ENCODE measurements at places on chromosomes 1 and 21.

DNA sequence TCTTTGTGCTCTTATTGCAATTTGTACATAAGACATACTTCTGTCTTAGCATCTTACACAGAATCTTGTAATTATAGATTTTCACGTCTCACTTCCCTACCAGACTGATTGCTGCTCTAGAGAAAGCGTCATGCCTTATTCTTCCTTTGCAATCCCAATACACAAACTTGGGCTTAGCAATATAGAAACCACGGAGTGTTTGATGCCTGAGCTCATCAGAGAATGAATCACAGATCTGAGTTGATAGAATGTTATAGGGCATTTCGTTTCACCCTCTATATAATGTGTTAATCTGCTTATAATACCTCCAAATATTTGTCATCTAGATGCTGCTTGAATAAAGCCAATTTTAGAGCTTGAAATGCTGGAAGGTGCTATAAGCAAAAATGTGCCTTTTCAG is 6.6 kb downstream of the FMO1 start:
- DNase-seq, result no peak

DNA sequence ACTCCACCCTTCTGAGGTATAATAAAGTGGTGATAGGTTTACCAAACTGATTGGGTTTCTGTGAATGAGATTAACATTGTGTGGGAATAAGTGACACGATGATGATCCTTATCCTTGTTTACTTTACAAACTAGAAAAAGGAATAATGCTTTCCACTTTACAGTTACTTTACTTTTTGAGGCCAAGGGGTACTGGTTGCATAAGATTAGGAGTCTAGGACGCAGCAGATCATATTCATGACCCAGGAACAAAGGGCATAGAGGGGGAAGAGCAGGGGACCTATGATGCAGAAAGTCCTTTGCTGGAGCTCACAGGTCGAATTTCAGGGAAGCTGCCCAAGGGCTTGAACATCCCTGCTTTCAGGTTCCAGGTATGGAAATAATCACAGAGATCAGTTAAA is 20.4 kb downstream of the FGGY start:
- no peak for DNase-seq

DNA sequence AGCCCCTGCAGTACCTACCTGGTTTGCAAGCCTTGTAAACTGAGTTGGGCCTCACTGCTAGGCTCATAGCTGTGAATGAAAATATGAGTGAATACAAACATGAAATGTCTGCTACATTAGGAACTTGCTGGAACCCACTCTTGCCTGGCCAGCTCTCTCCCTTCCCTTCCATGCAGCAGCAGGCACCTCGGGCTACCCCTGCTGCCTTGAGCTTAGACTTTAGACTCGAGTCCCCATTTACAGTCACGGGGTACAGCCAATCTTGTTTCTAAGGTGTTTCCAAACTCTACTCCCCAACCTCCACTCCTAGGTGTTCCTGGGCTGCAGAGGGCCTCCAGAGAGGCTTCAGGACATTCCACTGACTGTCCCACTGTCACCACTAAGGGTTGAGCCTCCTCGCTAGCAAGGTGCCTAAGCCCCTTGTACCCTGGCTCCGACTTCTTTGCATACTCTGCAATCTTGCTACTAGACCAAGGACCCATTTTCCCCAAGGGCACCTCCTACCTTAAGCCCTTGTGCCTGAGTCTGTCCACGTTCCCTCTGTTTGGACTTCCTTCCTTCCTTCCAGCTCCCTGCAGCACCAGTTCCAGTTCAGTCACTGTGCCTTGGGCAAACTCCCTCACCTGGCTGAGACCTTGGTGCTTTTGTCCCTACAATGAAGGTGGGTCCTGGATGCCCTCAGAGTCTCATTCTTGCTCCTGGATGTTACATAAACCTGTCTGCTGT is 36.9 kb downstream of the CDK18 start:
- no peak for DNase-seq

DNA sequence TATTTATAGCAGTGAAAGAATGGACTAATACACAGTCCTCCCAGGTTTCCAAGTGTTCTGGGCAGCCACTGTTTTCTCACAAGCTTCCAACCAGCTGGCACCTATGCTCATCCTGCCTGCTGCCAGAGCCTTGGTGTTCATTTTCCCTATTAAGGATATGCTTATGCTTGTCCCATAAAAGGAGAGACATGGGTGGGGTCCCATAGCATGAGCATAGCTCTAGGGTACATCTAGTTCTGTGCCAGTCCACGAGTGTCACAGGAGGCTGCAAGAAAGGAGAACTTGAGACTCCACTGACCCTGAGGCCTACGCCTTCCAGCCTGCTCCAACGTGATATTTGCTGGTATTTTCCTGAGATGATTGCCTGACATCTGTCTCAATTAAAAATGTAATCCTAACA is 192.4 kb upstream of the PTGFR start:
- DNase-seq, result no peak

GRCh38 chr1:96233422-96233821 is 488.2 kb upstream of the PTBP2 start:
- no peak for DNase-seq

GRCh38 chr21:46637952-46638746 is 2.7 kb downstream of the PRMT2 start:
- no peak for DNase-seq

DNA sequence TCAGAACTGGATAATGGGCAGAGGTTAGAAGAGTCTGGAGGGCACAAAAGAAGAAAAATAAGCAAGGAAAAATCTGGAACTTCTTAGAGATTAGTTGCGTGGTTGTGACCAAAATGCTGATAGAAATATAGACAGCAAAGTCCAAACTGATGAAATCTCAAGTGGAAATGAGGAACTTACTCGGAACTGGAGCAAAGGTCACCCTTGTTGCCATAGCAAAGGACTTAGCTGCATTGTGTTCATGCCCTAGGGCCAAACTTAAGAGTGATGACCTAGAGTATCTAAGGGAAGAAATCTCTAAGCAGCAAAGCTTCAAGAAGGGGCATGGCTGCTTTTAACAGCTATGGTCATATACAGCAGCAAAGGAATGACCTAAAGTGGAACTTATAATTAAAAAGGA is 180.0 kb downstream of the TTLL7 start:
- DNase-seq, result no peak

Measured in activated CD4-positive, alpha-beta T cell treated with anti-CD3 and anti-CD28 coated beads for 1 hour (primary cell).